Head of caudate nucleus (tissue), 42 donors: ENCODE measurements at places on chromosomes 5 and 9.
A peak's percentile ranks its signal among the peaks of the same experiment; 100 is the strongest.

DNA sequence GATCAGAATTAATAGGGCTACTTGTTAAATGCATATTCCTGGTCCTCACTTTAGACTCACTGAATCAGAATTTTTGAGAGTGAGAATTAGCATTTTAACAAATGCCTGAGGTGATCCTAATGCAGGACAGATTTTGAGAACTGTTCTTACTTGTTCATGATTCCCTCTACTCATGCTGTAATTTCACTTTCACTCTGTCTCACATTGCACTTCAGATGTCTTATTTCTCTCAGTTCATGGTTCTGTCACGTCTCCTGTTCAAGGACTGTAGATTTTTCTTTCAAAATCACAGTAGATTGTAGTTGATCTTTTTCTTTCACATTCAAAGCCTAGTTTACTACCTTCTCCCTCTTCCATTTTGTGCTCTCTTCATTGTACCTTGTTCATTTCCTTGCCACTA is 54.3 kb downstream of the ADGRV1 start:
- DNase-seq: no peak

GRCh38 chr9:104970271-104970987 is 42.5 kb upstream of the ABCA1 start:
- DNase-seq: no peak

DNA sequence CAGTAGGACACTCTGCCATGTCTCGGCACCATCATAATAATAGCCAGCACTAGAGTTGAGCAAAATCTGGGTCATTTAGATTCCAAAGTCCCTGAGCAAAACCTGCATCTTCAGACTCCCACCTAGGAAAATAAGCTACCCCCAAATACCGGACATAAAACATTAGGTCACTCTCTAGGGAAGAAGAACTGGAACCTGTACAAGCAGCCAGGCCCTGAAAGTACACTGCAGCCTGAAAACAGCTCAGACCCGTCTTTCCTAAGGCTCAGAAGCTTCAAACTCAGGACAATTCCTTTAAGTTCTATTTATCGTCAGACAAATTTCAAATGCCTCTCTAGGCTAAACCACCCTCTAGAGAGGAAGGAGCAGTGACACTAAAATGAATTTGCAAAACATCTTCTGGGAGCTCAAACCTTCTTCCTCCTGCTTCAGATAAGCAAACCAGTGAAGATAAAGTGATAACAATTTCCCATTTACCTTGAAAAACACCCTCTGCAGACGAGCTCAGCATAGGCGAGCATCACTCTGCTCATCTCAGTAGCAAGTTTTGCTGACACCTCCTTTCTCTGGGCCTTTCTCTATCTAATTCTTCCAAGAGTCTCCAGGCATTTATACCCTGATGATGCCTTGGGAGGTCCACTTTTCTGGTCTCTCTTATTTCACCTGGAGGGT is 34.0 kb downstream of the ADAM19 start:
- no peak for DNase-seq

DNA sequence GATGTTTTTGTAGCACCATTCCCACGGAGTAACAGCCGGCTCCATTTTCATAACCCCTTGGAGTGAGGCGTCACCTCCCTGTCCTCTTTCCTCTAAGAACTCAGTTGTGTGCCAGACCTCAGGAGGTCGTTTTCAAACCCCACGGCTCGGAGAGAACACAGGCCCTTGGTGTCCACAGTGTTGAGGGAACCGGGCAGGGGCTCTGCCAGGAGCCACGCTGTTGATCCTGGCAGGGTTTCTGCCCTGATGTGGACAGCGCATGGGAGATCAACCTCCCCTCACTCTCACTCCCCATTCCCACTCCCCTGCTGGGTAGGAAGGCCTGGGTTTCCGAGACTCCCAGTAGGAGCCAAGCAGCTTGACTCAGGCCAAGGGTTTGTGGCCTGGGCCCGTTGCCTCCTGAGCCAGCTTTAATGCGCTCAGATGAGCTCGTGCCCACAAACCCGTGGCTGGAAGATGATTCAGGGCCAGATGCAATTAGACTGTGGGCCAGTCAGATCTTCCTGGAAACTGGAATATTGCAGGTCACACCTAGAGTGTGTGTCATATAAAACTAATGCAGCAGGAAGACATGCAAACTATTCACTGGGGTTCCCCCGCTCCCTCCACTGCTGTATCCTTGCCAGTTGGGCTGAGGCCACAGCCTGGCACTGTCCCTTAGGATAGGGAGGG is 133.4 kb downstream of the SLC12A2 start:
- DNase-seq: no peak

- no peak for DNase-seq
Observed at GRCh38 chr9:136521537-136521936, 24.3 kb downstream of the NOTCH1 start.

DNA sequence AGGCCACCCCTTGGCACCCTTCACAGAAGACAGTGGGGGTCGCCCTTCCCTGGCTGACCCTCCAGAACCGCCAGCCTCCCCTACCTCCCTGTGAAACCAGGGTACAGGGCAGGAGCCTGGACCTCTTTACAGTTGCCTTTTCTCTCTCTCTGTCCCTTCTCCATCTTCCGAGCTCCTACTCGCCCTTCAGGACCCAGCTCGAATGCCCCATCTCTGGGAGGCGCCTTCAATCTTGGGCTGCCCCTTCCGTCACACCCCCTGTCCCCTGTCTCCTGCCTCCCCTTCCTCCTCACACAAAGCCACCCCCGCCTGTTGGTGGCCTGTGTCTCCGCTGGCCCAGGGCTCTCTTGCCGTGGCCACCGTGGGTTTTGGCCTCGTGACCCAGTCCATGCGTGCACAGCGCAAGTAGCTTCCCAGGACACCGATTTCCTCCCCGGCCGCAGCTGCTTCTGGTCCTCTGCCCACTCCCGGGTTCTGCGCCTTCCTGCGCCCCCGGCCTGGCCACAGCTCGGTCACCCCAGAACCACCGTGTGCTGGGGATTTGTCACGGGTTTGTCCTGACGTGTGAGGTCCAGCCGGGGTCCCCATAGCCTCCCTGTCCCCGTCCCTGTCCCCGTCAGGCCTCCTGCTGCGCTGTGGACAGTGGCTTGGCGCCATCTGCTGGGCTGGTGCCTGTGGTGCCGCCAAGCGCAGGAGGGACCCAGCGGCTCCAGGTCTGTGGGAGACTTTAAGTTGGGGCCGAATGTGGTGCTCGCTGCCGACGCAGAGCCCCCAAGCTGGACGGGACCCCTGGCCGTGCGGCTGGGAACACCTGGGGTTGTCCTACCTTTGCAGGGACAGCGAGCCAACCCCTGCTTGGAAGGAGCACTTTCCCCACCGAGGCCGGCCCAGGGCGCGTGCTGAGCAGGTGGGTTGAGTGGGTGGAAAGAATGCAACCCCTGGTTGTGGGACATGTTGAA is 4.0 kb upstream of the TMEM250 start:
- peak; percentile 79 for DNase-seq

DNA sequence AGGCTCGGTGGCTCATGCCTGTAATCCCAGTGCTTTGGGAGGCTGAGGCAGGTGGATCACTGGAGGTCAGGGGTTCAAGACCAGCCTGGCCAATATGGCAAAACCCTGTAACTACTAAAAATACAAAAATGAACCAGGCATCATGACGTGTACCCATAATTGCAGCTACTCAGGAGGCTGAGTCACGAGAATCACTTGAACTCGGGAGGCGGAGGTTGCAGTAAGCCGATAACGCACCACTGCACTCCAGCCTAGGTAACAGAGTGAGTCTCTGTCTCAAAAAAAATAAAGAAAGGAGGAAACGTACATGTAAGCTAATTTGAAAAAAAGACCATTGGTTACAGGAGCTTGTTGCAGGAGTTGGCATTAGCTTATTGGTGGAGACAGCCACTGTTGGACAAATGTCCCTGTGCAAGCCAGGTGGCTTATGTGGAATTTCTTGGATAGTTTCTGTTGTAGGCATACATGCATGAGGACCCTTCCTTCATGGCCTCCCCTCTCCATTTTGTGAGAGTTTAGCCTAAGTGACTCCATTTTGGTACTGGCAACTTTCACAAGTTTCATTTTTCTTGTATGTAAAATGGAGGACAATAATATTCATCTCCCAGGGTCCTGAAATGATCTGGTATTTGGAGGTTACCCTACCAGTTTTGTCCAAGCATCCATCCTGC is 16.8 kb upstream of the RAB14 start:
- DNase-seq: no peak
